ENCODE measurements at places on chromosomes 16 and 17.

DNA sequence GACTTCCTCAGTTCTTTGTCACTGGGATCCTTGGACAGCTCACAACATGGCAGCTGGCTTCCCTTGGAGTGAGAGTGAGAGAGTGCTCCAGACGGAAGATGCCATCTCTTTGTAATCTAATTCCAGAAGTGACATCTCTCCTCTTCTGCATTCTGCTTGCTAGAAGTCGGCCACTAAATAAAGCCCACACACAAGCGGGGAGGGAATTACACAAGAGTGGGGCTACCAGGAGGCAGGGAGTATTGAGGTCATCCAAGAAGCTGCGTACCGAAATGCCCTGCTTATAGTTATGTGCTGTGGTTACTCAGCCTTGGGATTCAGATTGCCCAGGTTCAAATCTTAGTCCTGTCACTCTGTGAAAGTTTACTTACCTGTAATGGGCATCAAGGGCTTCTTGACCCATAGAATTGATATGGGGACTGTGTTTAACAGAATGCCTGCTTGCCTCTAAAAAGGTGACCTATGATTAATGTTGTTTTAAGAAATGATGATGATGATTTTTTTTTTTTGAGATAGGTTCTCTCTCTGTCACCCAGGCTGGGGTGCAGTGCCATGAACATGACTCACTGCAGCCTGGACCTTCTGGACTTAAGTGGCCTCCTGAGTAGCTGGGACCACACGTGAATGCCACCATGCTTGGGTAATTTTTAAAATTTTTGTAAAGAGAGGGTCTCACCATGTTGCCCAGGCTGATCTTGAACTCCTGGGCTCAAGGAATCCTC, 120.9 kb upstream of the HS3ST2 start:
- no peak for DNase-seq

DNA sequence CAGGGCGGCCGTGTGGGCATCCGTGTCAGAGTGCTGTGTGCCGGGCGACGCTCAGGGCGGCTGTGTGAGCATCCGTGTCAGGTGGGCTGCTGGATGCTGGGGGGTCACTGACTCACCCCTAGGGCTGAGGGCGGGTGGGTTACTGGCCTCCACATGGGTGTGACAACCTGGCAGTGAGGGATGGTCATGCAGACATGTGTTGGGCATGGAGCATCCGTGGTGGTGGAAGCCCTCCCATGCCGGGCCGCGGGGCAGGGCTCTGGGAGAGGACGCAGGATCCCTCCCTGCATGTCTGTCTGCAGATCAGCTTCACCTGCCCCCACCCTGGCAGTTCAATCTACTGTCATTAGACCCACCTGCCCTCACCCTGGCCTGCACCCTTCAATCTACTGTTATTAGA, 56.3 kb downstream of the METRNL start:
- DNase-seq = no peak

DNA sequence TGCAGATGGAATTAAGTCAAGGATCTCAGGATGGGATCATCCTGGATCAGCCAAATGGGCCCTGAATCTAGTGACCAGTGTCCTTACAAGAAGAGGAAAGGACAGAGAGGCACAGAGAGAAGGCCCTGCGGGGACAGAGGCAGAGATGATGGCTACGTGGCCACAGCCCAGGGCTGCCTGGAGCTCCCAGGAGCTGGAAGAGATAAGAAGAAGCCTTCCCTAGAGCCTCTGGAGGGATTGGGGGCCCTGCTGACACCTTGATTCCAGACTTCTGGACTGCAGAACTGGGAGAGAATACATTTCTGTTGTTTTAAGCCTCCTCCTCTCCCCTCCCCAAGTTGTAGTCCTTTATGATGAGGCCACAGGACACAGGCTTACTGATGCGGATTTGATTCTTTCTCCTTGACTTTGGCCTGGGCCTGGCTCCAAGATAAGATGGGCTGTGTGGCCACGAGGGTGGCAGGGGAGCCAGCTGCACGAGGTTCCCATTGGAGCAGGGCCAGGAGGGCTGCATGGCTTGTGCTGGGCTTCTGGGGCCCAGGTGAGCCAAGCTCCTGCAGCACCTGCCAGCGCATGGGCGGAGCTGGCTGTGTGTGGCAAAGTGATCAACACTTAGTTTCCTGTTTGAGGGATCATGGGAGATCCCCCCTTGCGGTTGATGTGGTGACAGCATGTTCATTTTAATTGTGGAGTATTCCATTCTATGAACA, 146.1 kb downstream of the IRF8 start:
- DNase-seq = no peak

GRCh38 chr17:56325313-56326000, 172.2 kb downstream of the ANKFN1 start:
- DNase-seq = no peak

DNA sequence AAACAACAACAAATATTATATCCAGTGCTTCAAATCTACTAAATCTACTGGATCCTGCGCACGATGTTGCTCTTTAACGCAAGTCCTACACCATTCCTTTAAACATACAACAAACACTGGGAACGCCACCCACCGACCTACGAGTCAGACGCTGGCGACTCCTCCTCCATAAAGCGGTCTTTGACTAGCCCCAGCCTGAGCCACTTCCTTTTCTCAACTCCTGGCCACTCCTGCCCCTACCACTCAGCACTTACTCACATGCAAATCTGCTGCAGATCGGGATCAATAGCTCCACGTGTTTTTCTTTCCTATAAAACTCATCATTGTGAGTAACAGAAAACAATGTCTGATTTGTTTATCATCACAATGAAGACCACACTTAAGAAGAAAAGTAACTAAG, 32.8 kb upstream of the MNT start:
- no peak for DNase-seq

DNA sequence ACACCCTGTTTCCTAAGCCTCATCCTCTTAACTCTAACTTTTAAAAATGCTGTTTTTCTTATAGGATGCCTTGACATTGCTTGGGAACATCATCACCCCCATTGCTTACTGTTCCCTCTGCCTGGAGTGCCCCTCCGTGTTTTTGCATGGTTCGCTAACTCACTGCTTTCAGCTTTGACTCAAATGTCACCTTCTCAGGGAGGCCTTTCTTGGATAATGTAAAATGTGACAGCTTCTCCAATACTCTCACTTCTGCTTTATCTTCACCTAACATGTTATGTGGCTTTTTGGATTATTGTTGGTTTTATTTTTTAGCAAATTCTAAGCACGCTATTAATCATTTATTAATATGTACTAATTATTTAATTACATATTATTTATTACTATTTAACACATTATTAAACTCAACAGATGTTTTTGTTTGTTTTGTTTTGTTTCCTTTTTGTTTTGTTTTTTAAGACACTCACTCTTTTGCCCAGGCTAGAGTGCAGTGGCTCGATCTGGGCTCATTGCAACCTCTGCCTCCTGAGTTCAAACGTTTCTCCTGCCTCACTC, 3.8 kb downstream of the CRYM start:
- no peak for DNase-seq

DNA sequence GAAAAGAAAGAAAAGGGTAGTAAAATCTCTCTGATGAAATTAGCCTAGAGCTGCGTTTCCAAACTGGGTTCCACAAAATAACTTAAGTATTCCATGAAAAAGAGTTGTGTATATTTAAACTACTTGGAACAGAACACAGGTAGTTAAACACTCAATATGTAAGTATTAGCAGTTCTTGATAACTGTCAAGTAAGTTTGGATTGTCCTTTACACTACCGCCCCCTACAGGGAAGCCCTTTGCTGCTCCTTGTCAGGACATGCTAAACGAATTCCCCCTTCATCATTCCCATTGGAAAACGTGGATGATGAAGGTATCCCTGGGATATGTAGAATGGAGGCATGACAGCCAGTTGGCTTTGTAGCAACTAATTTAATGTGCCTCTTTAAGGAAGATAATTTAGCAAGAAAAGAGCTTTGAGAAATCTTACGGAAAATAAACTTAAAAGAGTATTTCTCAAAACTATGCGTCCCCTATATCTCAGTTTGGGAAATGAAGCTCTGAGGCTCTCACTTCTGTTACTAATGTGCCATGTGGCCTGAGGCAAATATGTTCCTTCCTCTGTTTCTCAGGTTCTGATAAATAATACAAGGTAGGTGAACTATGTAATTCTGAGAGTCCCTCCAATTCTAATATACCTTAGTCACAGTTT, 18.8 kb downstream of the NCBP3 start:
- no peak for DNase-seq

DNA sequence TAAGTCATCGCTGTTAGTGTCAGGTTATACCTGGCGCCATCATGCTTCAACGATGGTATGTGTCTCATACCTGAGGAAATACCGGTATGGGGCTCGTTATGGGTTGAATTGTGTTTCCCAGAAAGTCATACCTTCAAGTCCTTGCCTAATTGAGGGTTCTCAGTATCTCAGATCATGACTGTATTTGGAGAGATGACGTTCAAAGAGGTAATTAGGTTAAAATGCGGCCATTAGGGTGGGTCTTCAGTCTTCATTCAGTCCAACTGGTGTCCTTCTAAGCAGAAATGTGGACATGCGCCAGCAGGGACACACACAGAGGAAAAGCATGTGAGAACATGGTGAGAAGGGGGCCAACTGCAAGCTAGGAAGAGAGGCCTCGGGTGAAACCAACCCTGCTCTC, 37.5 kb upstream of the XYLT1 start:
- DNase-seq = no peak

DNA sequence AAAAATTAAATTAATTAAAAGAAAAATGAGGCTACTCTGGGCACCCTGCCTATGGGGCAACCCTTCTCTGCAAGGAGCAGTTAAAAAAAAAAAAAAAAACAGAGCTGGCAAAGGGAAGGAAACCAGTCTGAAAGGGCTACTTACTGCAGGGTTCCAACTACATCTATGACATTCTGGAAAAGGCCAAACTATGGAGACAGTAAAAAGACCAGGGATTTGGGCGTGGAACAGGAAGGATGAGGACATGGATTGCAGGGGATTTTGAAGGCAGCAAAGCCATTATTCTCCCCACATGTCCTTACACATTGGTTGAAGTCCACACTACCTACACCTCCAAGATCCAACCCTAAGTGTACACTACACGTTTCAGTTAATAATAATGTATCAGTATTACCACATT, 4.6 kb downstream of the RPH3AL start:
- DNase-seq = no peak

DNA sequence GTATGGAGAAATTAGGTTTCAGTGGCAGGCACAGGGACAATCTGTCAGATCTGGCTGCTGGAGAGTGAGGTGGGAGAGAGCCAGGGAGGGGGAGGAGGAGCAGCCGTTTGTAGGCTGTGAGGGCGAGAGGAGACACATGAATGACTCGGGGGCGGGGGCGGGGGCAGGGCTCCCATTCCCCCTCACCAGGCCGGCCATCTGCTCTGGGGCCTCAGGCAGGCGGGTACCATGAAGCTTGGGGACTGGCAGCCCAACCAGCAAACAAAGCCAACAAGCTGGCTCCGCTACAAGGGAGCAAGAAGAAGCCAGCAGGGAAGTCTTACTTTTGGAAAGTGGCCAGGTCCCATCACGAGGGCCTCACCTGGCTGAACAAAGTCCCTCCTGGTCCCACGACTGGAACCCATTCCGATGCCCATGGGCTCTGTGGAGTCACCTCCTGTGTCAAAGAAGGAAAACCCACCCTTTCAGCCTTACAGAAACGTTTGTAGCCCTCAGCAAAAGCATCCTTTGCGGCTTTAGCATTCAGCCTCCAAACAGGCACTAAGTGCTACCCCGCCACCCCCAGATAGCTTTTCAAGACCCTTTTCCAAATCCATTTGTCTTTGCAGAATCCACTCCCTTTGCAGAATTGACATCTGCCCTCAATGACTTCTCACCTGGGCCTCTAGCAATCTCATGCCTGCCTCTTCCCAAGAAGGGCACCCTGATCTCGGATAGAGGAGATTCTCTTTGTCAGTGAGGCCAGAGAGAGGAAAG, 9.2 kb upstream of the SSTR2 start:
- DNase-seq = no peak

DNA sequence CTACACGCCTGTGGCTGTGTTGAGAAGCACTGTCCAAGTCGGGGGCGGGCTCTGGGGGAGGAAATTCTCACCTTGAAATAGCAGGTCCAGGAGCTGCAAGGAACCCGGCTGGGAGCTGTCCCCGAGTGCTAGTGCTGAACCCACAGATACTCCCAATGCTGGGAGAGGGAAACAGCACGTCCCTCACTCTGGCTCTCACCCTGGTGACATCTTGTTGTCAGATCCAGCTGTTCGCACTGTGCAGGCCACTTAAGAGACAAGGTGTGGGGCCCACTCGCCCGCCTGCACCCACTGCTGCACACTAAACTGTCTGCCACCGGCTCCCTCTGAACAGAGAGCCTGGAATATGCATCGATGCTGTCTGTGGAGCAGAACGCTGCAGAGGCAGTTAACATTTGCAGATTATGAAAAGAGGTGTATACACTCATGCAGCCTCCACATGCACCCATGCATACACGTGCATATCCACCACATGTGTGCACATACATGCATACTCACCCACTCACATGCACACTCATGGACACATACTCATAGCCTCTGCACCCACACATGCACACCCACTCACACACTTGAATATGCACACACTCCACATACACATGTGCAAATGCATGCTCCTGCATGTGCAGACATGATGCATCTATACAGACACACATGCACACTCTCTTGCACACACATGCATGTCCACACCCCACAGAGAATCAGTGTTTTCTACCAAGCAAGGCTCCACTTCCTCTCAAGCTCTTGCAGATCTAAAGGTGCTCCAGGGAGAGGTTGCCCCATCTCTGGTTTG, 42.0 kb downstream of the MGAT5B start:
- DNase-seq = peak; percentile 9

- no peak for DNase-seq
Measured at GRCh38 chr16:13921328-13921727, 1.4 kb downstream of the ERCC4 start.

DNA sequence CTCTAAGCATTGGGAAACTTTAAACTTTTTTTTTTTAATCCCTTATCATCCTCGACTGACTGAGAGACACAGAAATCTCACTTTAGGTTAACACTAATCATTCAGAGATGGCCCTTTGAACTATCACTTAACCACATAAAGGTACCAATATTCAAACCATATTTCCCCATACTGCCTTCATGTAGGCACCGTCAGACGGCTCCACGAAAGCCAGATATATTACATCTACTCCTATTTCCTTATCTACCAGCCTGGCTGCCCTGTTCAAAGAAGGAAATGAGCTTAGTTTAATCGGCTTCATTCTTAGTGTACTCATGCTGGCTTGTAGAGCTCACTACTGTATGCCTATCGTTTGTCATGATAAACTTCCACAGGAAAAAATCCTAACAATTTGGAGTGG, 270.9 kb downstream of the CEP112 start:
- DNase-seq = no peak

DNA sequence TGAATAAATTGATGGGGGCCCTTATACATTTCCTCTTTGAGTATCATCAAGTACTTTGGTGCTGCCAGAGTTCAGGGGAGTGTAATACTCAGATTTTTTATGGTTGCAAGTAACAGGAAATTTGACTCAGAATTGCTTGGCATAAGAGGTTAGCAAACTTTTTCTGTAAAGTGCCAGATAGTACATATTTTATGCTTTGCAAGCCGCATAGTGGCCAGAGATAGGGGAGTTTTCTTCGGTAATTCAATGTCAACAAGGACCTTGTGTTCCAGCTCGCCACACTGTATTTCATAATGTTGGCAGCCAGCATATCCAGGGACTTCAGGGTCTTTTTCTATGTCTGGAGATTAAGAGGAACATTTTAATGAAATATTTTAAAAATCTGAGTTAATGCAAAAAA, 51.0 kb upstream of the MARCHF10 start:
- no peak for DNase-seq

- no peak for DNase-seq
Measured at GRCh38 chr16:87792205-87792565, 26.4 kb upstream of the KLHDC4 start.

All from GM04504 (cell line).